Left renal pelvis (tissue), 4 donors: ENCODE measurements at places on chromosomes 3 and 15.

DNA sequence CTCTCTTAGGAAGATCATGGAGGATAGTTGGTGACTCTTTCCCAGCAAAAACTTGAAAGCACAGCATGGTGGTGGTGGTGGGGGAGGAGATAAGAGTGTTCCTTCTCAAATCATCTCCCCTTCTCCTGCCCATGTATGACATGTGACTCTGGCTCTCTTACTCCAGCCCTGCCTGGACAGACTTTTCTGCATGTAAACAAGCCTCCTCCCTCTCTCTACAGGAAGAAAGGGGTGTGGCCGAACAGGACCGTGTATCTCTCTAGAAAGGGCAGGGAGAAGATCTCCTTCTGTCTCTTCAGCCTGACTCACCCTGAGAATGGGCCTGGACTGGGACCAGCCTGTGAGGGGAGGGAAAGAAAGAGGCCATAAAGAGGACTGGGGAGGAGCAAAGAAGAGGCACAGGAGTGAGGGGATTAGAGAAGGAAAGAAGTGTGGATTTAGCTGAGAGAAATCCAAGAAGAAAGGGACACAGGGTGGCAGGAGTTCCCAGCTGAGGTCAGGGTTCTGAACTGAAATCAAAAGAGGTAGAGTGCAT is 1.5 kb downstream of the CELF6 start:
- DNase-seq = no peak

- no peak for DNase-seq
Observed at GRCh38 chr3:73716418-73716817, 91.7 kb upstream of the PDZRN3 start.

DNA sequence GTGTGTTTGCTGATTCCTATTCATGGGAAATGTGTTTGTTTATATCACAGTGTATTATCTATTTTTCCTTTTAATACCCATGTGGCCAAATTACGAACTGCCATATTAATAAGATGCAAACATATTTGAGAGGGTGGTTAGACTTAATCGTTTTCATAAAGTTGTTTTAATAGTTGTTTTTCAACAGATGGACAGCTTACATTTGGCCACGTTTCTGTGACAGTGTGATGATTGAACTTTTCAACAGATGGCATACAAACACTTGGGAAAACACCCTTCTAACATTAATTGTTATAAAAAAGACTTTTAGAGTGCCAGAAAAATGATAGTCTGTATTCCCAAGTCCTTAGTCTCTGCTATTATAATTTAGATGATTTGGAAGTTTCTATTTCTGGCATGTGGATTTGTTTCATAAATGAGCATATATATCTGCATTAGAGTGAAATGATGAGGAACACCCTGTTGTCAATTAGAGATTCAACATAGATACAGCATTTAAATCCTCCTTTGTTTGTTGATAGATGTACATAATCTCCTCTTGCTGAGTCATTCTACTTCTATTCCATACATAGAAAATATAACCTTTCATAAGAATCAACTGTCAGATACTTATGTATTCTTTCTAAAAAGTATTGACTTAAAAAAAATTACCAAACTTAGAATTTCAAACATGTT is 13.1 kb downstream of the PLAAT1 start:
- no peak for DNase-seq

DNA sequence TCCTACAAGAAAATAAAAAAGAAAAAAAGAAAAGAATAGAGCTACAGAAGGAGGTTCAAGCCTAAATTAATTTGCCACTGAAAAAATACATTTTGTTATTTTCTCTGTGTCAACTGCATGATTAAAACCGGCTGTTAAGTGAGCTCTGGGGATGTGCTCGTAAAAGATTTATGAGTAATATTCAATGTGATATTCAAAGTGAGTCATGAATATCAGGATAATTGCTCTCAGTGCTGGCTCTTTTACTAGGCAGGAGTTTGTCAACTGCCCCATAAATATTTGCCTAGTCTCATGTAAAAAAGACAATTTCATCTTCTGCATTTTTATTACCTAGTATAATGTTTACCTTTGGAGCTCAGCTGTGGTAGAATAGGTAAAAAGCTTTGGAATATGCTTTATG is 78.9 kb downstream of the CDIN1 start:
- DNase-seq = no peak

DNA sequence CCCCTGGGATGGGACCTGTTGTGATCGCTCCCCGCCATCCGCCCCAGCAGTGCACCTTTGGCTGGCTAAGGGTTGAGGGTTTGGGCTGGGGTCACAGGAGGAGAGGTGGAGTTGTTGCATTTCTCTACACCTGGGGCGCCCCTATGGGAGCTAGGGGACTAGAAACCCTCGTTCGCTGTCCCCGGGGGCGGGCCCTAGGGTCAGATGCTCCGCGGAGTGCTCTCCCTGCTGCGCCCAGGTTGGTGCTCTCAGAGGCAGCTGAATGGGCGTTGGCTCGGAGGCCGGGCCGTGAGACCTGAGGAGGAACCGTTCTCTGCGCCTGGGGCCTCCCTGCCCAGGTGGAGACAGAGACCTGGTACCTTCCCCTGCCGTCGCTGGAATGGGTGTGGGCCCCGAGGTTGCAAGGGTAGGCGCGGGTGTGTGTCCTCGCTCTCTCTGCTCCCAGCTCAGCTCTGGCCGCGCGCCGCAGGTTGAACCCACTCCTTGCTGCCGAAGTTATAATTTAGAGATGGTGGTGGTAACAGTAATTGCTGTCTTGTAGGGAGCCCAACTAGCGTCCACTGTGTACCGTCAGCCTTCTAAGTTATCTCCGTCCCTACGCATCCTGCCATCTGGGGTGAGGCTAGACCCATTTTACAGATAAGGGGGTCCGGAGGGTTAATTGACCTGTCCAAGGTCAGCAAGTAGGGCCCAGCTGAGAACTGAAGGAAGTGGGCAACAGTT is 965 bp downstream of the FLNB start:
- no peak for DNase-seq

DNA sequence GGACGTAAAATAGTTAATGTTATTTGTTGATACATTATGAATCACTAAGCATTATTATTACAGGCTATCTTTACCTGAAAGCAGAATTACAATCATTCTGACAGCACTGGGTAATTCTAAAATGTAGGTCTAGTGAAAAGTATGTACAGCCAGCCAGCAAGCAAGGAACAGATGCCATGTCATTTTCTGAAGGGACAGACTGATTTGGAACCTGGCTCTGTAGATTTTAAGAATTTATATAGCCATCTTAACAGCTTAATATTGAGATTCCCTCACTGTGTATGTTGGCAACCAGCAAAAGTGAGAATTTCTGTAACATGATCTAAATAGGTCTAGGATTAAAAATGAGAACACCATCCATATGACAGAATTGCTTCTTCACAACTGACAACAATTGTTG is 359.4 kb downstream of the ZIC4 start:
- no peak for DNase-seq

DNA sequence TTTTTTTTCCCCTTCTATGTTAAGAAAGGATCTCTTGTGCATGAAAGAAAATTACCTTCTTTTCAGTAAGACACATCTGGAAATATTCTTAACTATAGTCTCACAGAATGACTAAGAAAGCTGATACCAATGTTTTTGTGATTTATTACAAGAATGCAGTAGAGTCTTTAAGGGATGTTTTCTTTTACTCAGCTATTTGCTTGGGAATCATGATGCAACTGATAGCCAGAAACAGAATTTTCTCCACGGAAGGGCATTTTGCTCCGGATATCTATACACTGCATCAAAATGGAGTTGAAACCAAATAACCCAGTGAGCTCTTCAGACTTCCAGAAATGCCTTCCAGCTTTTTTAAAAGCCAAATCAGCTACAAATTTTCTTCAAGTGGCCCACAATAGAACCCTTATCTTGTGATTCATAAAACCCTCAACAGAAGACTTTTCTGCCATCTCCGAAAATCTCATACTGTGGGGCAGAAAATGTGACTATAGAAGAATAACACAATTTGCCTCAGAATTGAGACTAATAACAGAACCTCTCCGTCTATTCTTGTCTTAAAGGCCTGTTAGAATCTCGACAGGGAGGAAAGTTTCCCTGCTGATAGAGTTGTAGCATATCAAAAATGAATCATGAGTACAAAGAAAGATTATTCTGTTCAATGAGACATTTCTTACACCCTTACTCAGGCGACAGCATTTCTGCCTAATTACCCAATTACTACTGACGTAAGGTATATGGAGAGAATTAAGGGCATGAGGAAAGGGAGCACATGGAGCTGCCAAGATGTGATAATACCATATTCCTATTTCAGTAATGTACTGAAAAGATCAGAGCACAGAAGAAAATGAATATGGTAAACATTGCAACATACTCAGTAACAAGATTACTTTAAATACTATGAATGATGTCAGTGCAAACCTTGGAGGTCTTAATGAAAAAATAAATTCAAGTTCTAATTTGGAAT is 900.1 kb downstream of the ROBO1 start:
- DNase-seq = no peak

DNA sequence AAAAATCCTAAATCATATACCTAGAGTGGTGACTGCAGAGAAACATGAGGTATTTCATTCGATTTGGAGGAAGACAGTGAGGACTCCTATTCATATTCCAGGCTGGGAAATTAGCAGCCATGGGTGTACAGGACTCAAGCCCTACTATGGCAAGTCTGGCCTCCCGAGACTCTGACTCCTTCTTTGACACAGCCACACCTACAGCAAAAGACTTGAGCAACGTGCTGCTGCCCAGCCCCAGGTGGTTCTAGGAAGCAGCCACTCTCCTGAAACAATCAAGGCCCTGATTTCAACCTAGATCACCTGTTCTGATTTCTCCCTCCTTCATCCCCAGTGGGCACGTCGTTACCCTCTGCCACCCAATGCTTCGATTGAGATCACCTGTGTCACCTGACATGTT is 84.0 kb upstream of the ATP11B start:
- no peak for DNase-seq

GRCh38 chr3:173037840-173038483 is 103.1 kb downstream of the SPATA16 start:
- DNase-seq = no peak

DNA sequence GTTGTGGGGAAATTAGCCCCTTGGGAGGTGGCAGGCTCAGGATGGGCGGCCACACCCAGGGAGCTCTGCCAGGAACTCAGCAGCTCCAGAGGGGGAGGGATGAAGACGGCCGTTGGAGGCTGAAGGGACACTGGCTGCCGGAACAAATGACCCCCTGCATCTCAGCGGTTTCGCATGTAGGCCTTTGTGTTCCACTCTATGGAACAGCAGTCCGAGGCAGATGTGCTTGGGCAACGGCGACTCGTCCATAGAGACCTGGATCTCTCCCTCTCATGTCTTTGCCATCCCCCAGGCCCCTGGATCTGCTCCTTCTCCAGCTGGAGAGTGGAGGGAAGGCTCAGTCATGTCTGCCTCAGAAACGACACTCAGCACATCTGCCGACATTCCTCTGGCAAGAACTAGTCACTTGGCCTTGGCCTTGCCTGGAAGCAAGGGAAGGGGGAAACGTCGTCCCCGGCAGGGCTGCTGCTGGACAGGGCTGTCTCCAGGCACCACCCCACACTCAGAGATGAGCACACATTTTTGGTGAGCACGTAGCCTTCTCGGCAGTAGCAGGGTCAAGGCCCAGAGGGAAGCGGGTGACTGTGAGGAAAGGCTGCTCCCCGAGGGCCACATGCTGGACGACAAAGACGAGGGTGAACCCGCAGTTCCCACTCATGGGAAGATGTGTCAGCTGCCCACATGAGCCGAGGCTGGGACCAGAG is 83.8 kb downstream of the ASB7 start:
- DNase-seq = no peak

- DNase-seq = no peak
Observed at GRCh38 chr15:27323801-27324200, 352.8 kb downstream of the GABRG3 start.

- DNase-seq = no peak
Observed at GRCh38 chr3:48301800-48302166, 31.7 kb downstream of the SPINK8 start.

- no peak for DNase-seq
Observed at GRCh38 chr3:124053871-124054270, 61.9 kb upstream of the ROPN1 start.

GRCh38 chr3:149101641-149102040 is 15.3 kb upstream of the HLTF start:
- no peak for DNase-seq

- DNase-seq = no peak
Observed at GRCh38 chr15:59258317-59258716, 51.7 kb downstream of the LDHAL6B start.

DNA sequence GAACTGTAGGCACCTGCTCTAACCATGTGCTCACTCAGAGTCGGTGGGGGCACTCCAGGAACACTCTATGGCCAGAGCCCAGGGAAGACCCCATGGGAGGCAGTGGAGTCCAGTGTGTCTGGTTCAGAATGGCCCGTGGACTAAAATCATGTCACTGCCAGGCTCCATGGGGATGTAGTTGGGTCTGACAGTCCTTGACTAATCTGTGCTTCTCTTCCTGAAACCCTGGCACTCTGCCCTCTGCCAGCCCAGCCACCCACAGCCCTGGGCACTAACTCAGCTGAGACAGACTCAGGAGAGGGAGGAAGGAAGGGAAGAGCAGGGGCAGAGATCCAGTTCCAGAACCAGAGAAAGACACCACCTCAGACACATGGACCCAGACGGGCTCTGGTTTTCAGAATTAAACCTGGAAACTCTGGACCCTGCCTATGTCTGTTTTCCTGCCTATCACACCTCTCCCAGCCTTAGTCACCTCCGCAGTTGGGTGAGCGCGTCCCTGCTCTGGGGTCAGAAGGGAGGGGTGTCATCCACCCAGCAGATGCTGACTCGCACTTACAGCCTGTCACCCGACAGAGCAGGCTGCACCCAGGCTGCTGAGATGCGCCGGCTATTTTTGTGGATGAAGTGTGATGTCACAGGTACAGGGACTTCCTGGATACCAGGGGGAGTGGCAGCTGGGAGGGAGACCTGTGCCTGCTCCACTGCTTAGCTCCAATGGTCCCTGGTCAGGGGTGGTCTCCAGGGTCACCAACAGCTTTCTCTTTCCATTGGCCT is 56.8 kb upstream of the INSYN1 start:
- no peak for DNase-seq

- DNase-seq = peak; percentile 1
Observed at GRCh38 chr3:52742418-52743041, 28.2 kb downstream of the NEK4 start.

DNA sequence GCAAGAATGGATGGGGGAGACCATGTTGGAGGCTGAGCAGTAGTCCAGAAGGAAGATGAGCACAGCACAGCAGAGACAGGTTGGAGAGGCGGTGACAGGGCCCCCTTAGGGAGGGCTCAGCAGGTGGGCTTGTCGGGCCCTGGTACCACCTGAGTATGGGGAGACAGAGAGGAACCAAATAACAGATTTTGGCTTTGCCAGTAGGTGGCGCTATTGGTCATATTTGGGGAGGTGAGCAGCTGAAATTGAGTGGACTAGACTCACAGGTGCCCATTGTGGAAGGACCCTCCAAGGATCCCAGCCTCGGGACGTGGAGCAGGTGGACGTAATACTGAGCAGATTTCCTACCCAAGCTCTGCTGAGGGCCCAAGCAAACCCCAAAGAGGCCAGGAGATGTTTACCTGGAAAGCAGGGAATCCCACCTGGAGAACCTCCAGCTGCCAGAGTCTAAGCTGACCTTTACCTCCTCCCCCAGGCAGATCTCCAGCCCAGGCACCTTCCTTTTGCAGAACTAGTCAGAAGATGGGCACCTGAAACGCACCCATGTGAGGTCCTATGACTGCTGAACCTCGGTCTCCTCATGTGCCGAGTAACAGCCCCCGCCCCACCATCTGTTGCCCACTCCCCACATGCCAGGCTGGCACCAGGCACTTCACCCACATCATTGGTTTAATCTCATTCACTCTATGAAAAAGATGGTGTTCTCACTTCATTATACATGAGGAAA is 24.6 kb upstream of the CORO2B start:
- DNase-seq = no peak
